ENCODE measurements at places on chromosomes 6 and 20.

- no peak for DNase-seq
Measured at GRCh38 chr20:2742431-2742830, 49.9 kb downstream of the EBF4 start.

DNA sequence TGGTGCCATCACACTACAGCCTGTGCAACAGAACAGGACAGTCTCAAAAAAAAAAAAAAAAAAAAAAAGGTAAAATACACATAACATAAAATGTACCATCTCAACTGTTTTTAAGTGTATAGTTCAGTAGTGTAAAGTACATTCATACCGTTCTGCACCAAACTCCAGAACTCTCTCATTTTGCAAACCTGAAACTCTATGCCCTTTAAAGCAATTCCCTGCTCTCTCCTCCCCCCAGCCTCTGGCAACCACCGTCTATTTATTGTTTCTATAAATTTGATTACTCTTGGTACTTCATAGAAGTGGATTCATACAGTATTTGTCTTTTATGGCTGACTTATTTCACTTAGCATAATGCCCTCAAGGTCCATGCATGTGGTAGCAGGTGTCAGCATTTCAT is 12.9 kb downstream of the RIPOR2 start:
- DNase-seq, result no peak

DNA sequence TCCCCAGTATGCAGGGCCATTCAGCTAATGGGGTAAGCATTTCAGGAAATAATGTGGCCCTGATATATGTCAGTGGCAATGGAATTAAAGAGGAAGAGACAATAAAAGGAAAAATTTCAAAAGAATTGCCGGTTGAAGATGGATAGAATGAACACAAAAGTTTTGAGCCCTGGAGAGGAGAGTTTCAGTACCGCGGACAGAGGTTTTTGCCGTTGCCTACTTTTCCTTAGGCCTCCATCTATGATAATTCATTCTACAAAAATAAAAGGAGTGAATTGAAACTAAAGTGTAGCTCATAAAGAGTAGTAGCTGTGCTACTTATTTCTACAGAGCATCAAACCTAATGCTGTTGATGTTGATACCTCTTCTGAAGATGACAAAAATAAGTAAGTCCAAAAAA is 140.7 kb downstream of the RNASET2 start:
- DNase-seq, result no peak

GRCh38 chr6:109892451-109893435 is 85.4 kb upstream of the GPR6 start:
- DNase-seq, result no peak

DNA sequence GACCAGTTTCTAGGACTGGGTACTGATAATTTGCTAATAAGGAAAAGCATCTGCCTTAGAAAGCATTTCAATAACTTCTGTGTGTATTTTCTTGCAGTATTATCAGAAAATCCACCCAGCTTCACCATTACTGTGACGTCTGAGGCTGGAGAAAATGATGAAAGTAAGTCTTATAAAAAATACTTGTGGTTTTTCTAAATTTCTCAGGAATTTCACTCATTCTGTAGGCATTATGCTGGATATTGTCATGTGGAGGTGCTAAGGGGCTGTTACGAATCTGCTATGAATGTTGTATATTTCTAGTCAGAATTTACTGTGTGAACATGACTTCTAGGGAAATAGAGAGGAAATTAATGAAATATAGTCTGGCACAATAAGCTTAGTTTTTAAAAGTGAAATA is 8.9 kb downstream of the RWDD1 start:
- DNase-seq, result no peak

DNA sequence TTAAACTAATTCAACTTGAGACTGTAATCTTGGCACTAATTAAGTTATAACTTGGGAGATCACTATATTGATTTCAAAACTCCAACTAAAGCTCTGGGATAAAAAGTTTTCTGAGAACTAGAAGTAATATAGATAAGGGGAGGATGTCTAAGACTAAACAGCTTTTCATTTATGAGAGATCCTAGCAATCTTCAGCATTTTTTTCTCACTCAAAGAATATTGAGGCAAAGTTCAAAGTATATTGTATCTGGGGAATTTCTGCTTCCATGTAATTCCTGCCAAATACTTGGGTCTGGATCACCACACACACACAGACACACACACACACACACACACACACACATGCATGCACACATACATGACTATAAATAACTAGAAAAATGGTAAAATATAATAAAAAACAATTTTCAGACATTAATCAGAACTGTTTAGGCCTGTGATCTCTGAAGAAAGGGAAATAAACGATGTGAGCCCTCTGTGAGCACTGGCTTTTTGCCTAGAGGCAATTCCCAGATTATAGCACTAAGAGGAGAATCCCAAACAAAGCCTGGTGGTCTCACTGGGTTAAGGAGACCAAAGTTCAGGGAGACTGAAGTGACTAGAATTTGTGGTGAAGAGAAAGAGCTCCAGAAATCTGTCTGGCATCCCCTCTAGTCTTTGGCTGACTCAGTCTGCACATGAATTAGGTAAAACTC is 92.8 kb downstream of the ADAT2 start:
- DNase-seq, result no peak

DNA sequence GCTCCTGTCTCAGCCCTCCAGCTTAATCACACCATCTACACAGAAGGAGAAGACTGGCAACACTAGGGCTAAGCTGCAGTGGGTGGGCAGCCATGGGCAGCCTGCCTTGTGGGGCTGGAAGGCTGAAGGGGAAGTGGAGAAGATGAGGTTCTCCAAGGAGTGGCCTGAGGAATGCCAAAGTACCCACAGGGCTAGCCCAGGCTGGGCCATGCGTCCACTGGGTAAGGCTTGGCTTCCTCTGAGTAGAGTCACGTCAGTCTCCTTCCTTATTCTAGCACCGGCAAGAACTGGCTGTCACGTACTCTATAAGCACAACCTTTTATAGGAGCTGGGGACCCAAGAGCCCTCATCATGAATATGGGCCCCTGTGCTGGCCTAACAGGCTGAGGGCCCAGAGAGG is 110.6 kb upstream of the SIRPA start:
- DNase-seq, result no peak

Measured in activated CD8-positive, alpha-beta memory T cell treated with anti-CD3 and anti-CD28 coated beads for 4 hours (primary cell).